Left lung (tissue), 14 donors: ENCODE measurements at places on chromosomes 13 and 19. TPM values are rescaled to one million over a fixed set of nuclear protein-coding genes. Genes with fewer than 3 reads are reported as not detected.

Gene PLPPR2
- polyA plus RNA-seq = 32.2 TPM

- no peaks in the 10 kb centered on the region for H3K4me1 ChIP-seq
- no peak overlapping the region for H3K4me3 ChIP-seq
- peaks cover 30% of the 10 kb centered on the region for H3K27me3 ChIP-seq
- no peak overlapping the region for H3K27ac ChIP-seq
These were observed 15.5 kb upstream of the SLC7A10 start for GRCh38 chr19:33241091-33241529.

DNA sequence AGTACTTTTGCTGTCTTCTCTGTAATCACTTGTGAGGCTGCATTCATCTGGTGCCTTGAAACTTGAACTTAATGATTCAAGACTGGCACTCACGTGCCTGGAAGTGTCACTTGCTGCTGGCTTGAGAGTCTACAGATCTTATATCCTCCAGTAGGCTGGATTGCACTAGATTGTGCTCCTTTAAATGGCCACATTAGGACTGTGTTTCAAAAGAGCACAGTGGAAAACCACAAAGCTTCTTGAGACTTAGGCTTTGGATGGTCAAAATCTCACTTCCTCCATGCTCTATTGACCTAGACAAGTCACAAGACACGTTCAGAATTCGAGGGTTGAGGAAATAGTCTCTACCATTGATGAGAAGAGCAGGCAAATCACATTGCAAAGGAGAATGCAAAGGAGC lies 1278.8 kb upstream of the MIR17HG start:
- no peak overlapping the region for H3K4me3 ChIP-seq
- no peaks in the 10 kb centered on the region for H3K4me1 ChIP-seq
- no peak overlapping the region for H3K27ac ChIP-seq
- no peaks in the 10 kb centered on the region for H3K36me3 ChIP-seq
- no peaks in the 10 kb centered on the region for H3K27me3 ChIP-seq

DNA sequence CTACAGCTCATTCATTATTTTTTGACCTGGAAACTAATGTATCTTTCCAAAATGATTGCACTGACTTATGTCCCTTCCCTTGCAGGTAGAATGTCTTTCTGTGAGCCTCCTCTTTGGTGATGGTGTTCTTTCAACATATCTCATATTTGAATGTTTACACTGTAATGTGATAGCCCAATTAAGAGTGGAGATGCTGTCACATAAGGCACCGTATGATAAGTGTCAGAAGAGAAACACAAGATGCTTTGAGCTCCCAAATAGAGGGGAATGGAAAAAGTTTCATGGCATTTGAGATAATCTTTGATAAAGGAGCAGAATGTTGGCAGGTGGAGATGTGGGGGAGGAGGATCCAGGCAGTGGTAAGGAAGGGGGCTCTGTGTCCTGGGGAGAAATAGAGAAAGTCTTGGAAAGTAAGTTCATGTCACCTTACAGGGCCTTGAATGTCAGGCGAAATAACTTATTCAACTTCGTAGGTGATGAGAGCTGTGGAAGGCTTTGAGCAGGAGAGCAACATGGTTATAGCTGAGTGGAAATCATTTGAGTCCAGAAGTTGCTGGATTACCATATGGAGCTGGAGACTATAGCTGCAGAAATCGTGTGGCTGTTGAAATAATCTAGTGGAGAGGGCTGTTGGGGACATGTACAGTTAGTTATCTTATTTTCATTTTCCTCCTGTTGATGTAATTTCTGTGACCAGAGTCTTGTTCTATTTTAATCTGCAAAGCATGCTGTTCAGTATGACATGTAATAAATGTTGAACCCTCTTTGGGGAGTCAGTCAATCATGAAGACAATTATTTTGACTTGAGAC lies 10.3 kb upstream of the RNF113B start:
- no peak overlapping the region for H3K4me3 ChIP-seq
- no peaks in the 10 kb centered on the region for H3K27me3 ChIP-seq
- no peak for DNase-seq

DNA sequence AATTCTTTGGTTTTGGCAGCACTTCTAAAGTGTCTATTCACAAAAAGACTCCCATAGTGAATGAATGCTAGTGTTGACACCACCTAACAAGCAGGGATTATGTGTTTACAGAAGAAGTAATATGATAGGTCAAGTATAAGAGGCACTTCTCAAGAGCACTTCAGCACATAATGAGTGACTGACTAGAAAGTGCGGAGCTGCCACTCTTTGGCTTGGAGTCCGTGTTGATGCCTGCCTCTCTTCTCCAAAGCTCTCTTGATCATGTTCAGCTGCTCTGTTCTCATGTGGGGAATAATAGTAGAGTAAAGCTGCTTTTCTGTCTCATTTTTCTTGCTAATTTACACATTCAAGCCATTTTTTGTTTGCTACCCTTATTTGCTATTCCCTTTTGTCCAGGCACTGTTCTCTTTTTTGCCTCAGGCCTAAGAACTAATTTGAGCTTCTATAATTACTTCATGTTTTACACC lies 22.7 kb upstream of the MAB21L1 start:
- no peaks in the 10 kb centered on the region for H3K36me3 ChIP-seq
- no peak overlapping the region for H3K4me3 ChIP-seq
- no peaks in the 10 kb centered on the region for H3K4me1 ChIP-seq
- no peak for DNase-seq
- H3K27ac ChIP-seq = no peak overlapping the region
